Activated T-cell treated with anti-CD3 and anti-CD28 coated beads for 24 hours (primary cell): ENCODE measurements at places on chromosomes 2 and 18.

DNA sequence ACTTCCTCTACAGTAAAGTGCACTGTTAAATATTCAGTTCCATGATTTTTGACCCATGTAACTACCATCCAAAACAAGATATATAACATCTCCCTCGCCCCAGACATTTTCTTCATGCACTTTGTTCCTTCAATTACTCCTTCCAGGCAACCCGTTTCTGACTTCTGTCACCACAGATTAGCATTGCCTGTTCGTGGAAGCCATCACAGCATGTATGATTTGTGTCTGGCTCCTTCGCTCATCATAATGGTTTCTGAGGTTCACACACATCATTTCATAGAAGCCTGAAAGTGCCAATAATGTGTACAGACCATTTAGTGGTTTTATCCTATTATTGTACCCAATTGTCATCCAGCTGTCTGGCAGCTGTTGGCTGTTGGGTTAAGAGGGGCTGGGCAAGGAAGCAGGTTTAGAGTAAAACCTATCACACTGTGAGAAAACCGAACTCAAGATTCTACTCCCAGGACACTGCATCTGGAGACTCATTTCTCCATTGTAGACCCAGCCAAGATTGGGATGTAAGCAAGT is 16.1 kb downstream of the ARHGAP28 start:
- no peak for DNase-seq

DNA sequence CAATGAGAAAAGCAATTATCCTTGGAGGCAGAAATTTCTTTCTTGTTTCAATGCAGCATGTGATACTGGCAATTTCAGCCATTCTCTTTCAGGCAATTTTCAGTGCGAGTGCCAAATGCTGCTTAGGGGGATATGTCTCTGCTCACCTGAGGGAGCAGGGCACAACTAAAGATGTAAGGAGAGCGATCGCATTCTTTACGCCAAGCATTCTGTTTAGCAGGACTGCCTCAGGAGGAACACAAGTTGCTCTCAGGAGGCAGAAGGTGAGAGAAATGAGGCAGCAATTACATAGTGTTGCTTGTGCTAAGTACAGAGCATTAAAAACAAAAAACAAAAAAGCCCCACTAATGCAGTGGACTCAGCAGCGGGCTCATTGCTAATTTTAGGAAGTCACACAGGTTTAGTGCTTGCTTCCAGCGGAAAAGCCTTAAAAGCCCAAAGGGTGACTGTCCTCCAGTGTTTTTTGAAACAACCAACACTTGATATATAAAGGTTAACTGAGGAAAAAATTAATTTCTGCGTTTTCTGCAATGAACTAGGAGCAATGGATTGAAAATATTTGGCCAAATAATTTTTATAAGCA is 116.9 kb downstream of the METTL8 start:
- no peak for DNase-seq

GRCh38 chr18:37539236-37539635 is 26.4 kb downstream of the CELF4 start:
- no peak for DNase-seq

GRCh38 chr2:174485788-174486562 is 854 bp downstream of the GPR155 start:
- DNase-seq = peak; percentile 26

DNA sequence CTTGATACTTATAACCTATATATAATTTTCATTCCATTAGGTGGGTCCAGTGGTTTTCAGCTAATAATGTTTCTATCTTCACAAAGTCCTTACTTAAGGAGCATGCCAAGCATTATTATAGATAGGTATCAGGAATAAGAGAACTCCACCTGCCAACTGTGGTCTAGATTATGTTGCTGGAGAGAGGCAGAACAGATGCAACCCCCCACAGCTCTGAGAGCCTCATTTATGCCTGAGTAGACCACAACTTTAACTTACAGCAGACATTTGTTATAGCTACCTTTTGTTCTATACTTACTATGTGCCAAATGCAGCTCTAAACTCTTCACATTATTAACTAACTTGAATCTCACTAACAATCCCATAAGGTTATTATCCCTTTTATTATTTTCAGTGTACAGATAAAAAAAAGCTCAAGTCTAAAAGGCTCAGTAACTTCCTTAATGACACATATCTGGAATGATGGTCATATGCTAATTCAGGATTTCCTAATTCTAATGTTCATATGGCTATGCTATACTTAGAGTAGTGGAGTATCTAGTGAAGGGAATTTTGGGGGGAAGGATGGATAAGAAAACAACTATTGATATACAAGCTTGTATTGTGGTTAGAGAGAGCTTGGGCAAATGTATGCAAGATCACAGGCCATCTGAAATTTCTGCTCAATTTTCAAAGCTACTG is 119.1 kb upstream of the RND3 start:
- DNase-seq = no peak

- no peak for DNase-seq
Observed at GRCh38 chr2:162342321-162342720, 1.6 kb upstream of the GCA start.

DNA sequence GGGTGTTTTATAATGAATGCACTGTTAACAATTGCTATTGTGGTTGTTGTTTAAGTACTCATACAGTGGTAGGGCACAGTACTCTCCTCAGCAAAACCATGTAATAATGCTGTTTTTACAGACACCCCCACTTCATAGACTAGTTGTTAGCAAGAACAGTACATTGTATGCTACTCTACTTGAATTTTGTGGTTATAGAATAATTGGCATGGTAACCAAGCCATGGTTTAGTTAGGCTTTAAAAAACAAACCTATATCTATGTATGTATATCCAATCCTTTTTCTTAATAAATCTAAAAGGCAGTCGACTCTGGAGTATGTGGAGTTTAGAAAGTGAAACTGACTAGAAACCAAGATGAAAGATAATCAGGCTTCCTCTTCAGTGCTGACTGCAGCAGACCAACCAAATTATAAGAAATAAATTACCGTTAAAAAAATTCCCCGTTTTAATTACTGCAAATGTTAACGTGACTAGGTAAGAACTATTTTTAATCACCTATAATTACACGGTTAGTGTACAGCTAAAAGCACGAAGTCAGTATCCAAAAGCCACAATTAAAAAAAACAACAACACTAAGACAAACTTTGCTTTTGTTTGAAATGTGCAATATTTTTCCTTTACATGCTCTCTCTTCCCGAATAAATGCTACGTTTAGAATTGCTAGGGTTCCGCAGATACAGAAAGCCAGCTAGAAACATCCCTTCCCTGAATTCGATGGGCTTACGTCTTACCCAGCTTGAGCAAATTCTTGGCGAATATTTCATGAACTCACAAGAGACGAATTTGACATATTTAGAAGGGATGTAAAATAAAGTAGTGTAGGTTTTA is 113.3 kb upstream of the SERTAD2 start:
- no peak for DNase-seq

DNA sequence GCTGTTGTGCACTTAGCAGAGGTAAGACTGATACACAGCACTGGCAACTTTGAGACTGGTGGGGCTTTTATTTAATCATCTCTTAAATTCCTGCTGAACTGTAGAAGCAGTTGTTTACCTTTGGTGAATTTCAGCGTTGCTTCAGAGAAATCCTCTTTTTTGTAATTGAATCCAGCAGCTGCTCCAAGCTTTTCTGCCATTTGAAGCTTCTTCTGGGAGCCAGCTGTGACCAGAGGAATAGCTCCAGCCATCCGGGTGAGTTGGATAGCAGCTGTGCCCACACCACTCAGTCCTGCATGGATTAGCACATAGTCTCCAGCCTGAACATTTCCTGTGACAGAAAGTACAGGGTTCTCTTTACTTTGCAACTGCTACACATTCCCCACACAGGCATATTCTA is 3.9 kb downstream of the TP53I3 start:
- no peak for DNase-seq

- no peak for DNase-seq
Observed at GRCh38 chr2:101823859-101824258, 126.4 kb downstream of the MAP4K4 start.

- DNase-seq = no peak
Observed at GRCh38 chr2:727071-727470, 49.9 kb upstream of the TMEM18 start.

DNA sequence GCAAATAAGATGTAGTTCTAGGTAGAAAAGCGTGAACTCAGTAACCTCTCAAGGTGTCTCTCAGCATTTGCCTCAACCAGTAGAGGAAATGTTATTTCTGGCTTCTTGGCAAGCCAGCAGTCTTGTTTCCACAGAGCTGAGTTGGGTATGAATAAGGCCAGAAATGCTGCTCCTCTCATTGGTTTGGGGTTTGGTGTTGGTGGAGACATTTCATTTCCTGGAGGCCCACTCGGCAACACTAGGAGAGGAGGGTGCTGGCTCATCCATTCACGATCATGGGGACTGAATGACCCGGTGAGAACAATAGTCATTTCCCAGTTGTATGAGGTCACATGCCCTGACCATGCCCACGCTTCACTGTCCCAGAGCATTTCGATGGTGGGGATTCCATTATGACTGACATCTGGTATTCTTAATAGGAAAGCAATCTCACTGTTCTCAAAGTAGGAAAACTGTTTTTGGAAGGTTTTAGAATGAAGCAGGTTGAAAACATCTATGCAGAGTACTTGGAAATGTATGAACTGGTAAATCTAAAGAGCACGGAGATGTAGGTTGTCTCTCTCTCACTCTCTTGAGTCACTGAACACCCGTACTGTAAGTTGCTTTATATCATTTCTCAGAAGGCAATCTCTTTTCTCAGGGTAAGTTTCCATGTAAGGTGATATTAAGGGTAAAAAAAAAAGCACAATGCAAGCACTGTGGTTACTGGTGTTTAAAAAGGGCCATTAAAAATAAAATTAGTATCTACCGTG is 37.1 kb upstream of the CTLA4 start:
- peak; percentile 53 for DNase-seq

DNA sequence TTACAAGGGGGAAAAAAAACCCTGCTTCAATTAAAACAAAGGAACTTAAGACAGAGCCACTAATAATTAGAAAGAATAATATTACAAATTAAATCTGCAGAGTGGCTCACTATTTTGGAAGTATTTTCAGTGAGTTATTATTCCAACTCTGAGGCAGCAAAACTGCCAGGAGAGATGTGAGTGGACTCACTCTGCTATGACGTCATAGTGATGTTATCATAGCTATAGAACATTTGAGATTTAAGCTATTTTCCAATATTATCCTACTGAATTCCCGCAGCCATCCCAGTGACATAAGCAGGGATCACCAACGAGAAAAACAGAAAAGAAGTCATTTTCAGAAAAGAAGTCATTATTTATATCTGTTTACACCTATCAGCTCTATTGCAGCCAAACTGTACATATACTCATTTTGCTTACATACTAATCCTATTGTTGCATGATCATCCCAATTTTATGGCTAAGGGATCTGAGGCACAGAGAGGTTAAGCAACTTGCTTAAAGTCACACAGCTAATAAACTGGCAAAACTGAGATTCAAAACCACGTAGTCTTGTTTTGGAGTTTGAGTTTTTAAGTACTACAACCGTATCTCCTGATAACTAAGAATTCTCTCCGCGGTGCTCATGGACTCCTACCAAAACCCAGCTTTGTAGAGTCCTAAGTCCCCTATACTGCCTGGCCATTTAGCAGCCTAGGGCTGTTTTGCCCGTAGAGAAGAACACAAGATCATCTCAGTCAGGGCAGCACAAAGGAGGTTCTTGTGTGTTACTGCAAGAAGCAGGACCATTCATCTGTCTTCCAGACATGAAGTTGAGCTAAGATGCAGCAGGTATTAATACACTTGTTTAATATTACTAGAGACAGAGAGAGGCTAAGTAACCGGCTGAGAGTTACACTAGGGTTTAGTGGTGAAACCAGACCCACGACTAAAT is 299.8 kb downstream of the TCF4 start:
- no peak for DNase-seq

- peak; percentile 42 for DNase-seq
Observed at GRCh38 chr2:232633413-232634205, at the start of gene EFHD1. EFHD1 (plus strand) TSS chr2:232633604; CDS start chr2:232633705, 101 bp downstream.

- no peak for DNase-seq
Observed at GRCh38 chr2:197184959-197185586, 125.5 kb downstream of the ANKRD44 start.

DNA sequence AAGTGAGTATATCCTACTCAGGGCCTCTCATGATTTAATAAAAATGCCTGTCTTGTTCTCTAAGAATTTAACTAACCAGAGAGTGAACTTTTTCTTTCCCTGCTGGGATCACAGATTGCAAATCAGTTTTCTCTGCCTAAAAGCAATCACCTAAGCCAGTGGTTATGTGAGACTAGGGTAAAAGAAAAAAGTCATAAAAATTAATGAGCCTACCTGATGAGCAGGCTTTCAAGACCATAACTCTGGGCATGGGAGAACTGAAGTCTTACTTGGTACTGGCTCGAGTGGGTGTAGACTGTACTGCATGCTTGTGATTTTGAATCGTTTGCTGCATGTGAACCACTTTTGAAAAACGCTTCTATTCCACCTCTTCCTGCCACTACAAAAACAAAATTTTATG is 1677.0 kb upstream of the LRRTM1 start:
- no peak for DNase-seq

- no peak for DNase-seq
Observed at GRCh38 chr2:184463866-184464248, 134.5 kb upstream of the ZNF804A start.

DNA sequence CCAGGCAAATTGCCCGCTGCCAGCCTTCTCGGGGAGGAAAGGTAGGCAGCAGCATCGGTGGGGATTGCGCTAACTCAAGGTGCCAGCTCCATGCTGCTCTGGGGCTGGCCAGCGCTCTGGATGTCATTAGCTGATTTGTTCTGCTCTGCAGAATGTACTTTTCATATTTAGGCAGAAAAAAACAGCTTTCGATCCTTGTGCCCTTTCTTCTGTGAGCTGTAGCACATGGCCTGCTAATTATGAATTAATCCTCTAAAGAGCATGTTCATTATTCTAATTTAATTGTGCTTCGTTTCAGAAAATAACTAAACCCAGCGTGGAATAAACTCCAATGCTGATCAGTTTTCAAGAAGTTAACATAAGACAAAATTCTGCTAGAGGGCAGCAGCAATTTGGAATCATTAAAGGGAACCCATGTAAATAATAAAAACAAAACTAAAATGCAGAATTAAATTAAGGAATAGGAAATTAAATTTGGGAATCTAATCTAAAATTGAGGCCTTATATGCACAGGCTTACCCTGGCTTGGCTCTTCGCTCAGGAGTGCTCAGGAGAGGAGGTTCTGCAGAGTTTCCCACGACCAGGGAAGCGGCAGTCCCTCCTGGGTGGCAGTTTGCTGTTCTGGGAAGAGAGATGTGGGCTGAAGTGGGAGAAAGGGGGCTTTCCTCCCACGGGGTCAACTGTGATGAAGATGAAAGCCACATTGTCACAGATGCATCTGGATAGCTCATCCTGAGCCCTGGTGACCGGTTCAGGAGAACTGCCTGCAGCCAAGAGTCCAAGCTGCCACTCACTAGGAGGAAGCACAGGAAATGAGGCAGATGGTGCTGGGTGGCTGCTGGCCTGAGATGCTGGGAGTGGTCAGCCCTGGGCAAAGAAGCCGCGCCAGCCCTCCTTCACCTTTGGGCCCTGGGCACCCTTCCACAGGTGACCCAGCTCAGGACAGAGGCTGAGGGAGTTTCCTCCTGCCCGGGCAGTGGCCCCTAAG is 93.2 kb upstream of the PKDCC start:
- DNase-seq = no peak

DNA sequence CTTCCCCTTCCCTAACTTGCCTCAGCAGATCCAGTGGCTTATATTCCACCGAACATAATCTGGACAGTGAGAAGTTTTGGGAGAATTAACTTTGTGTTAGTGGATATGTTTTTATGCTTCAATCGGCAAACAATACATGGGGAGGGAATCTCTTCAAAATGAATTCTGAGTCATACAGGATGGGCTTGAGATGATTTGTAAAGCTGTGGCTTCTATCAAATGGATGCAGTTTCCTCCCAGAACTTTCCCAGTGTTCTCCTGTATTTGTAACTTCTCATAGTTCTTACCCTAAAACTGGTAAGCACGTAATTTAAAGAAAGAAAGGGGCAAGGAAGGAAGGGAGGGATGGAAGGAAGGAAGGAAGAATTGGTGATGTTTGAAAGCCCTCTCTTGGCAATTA is 36.8 kb downstream of the PDCL3 start:
- no peak for DNase-seq
